ENCODE measurements at places on chromosomes 3 and 15.

DNA sequence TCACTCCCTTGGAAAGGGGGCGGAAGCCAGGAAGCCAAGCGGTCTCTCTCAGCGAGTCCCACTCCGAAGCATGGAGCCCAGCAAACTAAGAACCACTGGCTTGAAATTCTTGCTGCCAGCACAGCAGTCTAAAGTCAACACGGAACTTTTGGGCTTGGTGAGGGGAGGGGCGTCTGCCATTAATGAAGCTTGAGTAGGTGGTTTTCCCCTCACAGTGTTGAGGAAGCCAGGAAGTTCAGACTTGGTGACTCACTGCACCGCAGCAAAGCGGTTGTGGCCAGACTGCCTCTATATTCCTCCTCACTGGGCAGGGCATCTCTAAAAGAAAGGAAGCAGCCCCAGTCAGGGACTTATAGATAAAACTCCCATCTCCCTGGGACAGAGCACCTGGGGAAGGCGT is 665.4 kb upstream of the CBLB start:
- DNase-seq: no peak

DNA sequence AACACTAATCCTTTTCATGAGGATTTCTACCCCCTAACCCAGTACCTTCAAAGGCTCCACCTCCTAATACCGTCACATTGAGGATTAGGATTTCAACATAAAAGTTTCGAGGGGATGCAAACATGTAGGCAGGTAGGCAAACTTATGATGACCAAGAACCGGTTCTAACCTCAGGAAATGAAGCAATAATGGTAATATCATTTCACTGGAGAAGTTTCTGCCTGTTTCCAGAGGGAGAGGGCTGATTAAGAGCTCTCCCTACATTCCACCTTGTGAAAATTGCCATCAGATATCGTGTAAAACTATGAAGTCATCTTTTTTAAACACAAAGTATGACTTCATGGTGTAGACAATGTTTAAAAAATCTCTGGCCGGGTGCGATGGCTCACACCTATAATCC is 31.6 kb downstream of the NKIRAS1 start:
- DNase-seq: no peak

DNA sequence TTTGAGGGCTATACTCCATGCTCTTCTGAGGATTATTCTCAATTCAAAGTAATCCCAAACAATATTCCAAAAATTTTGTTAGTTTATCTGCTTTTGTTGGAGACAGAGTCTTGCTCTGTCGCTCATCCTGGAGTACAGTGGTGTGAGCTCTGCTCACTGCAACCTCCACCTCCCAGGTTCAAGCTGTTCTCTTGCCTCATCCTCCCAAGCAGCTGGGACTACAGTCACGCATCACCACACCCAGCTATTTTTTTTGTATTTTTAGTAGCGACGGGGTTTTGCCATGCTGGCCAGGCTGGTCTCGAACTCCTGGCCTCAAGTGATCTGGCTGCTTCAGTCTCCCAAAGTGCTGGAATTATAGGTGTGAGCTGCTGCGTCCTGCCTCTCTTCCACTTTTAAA is 39.1 kb downstream of the MEF2A start:
- DNase-seq: peak; percentile 19

- no peak for DNase-seq
These were observed 1.5 kb upstream of the TMEM212 start for GRCh38 chr3:171841620-171842000.

- DNase-seq: no peak
These were observed 44.8 kb upstream of the HES1 start for GRCh38 chr3:194091141-194091540.

GRCh38 chr3:23831517-23832394 is 26.0 kb downstream of the UBE2E1 start:
- DNase-seq: peak; percentile 19

- no peak for DNase-seq
These were observed 31.6 kb downstream of the MLH1 start for GRCh38 chr3:37024820-37025405.
